ENCODE measurements at places on chromosomes 3 and 15.

DNA sequence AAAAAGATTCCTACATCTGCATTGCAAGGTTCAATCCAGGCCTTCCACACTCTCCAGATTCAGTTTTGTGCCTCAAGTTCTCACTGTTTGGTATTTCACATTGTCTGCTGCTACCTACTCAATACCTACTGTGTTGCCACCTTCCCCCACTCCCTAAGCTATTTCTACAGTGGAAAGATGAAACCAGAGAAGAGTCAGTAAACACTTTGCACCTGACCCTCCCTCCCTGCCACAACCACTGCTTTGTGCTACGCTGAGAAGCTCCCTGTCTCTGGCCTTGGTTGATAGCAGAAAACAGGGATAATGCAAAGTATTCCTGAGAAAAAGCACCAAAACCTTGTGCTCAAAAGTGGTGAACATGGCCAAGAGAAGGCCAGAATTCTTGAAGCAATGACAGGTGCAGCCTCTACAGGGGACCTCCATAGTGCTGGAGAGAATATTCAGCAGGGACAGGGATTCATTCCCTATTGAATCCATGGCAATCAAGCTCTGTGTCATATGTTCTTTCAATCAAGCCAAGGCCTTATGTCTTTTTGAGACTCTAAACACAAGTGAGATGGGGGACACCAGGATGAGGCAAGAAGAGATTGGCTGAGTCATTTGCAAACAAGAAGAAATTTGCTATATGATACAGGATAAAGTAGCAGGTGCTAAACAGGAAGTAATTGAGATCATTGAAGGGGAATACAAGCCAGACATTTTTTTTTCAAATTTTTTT lies 83.5 kb upstream of the LIPC start:
- no peak for DNase-seq

DNA sequence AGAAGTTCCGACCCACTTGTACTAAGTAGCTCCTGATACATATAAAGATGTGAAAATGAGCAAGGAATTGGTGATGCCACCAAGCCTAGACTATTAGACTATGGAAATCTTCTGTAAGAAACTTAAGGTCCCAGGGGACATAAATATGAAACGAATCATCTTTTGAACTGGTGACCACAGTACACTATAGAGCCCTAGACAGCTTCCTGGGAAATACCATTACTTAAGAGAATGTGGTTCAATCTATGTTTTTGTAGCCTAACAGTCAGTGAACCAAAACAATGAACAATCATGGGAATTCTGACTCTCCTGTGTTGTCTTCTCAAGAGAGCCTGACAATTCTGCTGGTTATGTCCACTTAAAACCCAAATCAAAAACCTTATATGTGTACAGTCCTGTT lies 191.6 kb downstream of the GREM1 start:
- DNase-seq = no peak

- DNase-seq = no peak
These were observed 298.2 kb downstream of the KBTBD8 start for GRCh38 chr3:67296039-67296892.

GRCh38 chr3:59593380-59593779 lies 543.6 kb upstream of the CFAP20DC start:
- no peak for DNase-seq

DNA sequence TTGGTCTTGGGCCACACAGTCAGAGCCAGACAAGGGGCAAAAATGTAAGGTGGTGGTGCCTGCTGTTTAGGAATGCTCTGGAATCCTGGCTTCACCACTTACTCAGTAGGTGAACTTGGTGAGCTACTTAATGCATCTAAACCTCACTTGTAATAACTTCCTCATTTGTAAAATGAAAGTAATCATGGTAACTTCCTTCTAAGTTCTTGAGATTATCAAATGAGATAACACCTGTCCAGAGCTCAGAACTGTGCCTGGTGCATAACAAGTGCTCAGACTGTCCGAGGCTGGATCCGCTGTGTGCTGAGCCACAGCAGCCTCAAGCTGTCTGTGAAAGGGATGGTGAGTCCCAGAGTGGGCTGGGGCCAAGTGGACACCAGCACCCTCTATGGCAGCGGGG lies 62.8 kb upstream of the KY start:
- no peak for DNase-seq

DNA sequence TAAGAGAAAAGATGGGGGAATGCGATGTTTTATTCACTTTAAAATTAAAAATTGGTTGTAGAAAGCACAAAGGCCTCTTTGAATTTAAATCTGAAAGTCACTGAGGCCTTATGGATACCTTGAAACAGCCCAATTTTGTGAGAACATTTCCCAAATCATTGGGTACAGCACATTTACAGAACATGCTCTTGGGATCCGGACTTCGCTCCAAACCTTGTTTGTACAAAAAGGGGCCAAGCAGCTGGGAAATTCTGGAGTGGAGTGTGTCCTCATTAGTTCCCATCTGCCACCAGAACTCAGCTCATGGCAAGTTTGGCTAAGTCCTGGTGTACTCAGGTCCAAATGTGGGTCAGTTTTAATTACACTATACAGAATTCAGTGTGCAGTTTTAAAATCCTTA lies 254.2 kb downstream of the ZBTB20 start:
- DNase-seq = no peak

DNA sequence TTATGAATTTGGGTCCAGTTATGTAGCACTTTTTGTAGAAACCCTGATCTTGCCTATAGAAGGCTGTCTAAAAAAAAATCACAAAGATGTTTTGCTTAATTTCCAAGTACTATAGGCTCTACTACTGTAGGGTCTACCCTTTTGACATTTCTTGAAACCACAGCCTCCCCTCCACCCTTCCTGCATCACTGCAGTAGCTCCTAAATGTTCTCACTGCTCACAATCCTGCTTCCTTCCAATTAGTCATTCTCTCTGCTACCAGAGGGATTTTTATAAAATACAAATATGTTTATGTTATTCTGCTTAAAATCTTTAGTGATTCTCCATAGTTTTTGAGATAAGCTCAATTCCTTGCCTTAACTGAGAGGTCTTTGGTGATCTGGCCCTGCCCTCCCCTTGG lies 114.0 kb downstream of the CYP19A1 start:
- no peak for DNase-seq

GRCh38 chr3:40267937-40268724 lies 41.4 kb upstream of the EIF1B start:
- DNase-seq = no peak

- DNase-seq = no peak
These were observed 59.4 kb downstream of the CMSS1 start for GRCh38 chr3:99877031-99877579.

GRCh38 chr15:49809894-49810609 lies 189.2 kb downstream of the DTWD1 start:
- DNase-seq = no peak
